CD14-positive monocyte (primary cell): ENCODE measurements at places on chromosomes 3 and 15.

DNA sequence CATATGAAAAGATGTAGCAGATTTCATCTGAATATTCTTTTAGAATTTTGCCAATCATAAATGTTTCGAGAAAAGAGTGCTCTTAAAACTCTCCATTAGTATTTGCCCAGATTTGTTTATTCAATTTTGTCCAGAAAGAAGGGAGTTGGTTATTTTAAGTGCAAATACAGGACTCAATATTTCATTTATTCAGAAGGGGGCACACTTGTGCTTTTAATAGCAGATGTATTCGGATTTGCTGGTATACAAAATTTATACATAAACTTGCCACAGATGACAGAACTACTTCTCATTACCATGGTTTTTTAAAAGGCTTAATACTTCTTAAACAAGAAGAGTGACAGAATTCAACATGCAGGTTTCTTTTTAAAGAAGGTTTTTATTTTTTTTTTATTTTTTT, 69.8 kb upstream of the GRM7 start:
- DNase-seq: no peak

DNA sequence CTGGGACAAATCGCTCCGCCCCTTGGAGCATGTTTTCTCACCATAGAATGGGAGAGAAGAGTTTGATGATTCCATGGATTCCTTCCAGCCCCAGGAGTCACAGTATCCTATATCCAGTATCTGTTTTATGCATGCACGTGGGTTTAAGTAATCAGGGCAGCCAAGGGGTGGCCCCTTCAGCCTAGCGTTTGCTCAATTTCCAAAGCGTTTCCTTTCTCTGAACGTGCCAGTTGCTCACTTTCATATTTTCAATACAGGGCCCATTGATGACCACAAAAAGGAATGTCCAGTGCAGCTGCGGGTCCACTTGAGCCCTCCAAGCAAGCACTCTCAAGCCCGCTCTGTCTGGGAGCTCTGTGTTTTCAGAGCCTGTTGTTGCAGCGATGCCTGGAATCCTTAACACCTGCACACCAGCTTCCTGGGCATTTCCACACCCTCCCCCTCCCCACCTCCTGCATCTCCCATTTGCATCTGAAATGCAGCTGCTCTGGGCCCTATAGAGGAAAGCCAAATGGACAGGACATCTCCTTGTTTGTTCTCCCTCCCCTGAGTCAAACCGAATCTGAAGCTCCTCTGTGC, 164.3 kb upstream of the LPP start:
- no peak for DNase-seq

GRCh38 chr3:89314454-89315098, 207.2 kb downstream of the EPHA3 start:
- DNase-seq: no peak

DNA sequence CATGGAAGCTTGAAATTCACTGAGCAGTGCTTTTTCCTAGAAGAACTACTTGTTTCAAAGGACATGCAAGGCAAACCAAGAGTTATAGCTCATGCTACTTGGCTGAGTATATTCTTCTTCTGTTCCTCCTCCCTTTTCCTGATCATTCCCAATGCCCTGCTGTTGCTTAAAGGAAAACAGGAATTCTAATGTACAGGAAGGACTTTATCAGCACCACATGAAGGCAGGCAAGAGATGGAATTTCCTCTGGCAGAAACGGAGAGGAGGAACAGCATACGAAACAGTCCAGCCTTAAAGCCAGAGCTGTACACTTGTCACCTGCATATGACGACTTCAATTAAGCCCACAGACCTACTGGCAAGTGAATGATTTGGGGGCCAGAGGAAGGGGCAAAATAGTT, 15.7 kb downstream of the MEIS2 start:
- DNase-seq: no peak

DNA sequence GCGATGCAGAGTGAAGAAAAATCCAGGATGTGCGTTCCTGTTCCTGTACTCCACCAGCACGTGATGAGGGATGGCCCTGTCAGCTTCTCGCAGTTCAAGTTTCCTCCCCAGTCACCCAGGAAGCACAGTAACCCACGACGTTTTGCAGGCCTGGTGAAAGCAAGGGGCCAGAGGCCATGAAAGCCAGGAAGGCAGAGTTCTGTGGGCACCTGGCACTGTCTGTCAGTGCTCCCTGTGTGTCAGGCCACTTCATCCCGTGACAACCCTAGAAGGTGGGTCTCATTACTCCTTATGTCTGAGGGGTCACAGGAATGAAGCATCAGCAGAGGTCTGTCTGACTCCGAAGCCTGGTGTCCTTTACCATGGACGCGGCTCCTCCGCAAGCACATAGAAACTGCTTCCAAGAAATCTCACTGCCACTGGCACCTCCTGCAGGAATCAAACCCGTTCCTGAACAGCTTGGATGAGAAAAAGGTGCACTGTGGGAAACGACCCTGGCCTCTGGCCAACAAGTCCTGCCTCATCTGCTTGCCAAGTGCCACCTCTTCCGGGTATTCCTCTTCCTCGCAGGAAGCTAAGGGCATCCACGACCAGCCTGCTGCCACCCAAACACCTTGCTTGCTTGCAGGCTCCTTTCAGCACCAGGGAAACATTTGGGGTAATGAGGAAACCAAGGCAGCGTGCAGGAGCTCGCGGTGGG, 14.6 kb downstream of the RAB43 start:
- no peak for DNase-seq

GRCh38 chr15:57444877-57445513, 68.7 kb downstream of the CGNL1 start:
- no peak for DNase-seq

- no peak for DNase-seq
These were observed 89.1 kb upstream of the GALNT15 start for GRCh38 chr3:16085410-16085809.

- no peak for DNase-seq
These were observed 13.4 kb downstream of the IFT57 start for GRCh38 chr3:108208831-108209230.

DNA sequence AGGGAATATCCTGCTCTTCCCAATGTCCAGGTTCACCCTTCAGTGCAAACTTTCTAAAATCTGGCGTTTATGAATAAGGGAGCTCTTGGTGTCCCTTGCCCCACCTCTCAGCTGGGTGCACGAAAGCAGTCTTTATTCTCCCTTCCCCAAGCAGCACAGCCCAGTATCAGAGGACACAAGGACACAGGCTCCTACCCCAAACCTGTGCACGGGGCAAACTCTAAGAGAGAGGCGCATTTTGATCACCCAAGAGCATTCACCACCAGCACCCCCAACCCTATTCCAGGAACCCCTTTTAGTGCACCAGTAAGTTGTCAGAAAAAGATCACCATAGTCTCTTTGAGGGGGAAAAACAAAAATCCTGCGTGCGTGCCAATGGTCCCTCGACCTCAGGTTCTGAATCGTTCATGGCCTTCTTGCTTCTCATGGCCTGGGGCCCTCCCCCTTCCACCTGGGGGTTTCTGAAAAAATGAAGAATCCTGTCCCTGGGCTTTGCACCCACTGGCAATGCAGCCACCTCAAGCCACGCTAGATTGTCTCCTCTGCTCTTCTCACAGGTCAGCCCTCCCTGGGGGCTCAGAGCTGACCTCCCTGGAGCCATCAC, 78.9 kb downstream of the FAM174B start:
- no peak for DNase-seq

- no peak for DNase-seq
These were observed at the start of gene KCNH8 for GRCh38 chr3:19147905-19148767. KCNH8 (plus strand) TSS chr3:19148510; CDS start chr3:19148720, 210 bp downstream.

DNA sequence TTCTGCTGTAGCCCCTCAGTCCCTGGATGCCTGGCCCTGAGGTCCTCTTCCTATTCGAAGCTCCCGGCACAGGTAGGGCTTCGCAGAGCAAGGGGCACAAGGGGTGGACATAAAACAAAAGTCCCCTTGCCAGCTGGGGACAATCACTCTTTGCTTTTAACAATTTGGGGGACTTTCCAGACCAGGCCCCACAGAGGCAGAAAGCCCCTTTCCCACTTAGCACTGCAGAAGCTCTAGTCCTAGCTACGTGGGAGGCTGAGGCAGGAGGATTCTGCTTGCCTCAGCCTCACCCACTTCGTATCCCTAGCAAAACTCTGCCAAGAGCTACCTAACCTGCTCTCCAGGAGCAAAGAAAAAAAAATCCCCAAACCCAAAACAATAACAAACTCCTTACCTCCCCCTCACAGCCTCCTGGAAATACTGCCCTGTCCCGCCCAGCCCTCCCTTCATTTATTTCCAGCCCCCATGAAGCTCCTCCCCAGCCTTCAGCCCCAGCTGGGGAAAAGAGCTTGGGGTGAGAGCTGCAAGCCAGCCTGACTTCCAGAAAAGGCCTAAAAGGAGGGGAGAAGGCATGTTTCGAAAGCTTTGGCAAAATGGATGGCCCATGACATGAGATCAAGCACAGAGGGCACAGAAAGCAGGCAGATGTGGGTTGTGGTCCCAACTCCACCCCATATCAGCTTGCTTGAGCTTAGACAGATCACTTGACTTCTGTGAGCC, at the start of gene CIDEC:
Gene CIDEC, minus strand, starts transcription at position 424 of the 720 bp plus-strand sequence. CDS start 1,767 bp downstream, outside the sequence.
- DNase-seq: no peak

DNA sequence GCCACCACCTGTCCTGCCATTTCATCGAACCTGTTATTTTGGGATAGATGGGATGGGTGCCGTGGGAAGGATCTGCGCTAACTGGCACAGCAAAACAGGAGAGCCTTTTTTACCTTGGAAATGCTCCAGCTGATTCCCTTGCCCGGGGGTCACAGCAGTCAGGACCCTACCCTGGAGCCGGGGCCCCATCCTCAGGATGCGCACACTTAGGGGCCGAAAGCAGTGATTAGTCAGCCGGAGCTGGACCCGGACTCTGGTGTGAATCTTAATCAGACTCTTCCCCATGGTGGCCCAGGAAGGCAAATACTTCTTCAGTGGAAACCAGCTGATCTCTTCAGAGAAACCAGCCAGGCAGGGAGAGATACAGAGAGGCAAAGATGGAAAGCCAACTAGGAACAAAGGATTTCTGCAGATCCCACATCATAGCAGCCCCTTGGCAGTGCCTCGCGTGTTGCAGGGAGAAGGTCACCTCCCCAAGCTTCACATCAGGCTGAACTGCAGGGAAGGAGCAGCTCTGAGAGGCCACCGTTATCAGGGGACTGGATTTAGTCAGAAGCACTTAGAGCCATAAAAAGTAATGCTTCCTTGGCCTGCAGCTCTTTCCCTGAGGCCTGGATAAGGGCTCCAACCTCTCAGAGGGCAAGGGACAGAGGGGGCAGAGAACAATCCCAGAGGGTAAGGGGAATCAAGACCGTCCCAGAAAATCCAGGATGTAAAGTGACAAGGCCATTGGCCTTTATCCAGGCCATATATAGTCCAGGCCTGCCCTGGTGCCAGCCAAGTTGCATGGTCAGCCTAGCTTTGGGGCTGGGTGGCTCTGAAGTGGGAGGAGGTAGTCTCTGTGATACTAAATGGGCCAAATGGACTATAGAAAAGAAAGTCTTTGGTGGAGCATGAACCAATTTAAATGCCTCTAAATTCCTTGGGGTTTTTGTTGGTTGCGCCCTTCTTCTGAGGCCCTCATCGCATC, 52.9 kb downstream of the WDR76 start:
- DNase-seq: no peak
